ENCODE measurements at places on chromosomes 2 and 18.

- DNase-seq = no peak
Measured at GRCh38 chr18:3153107-3153704, 66.6 kb downstream of the MYOM1 start.

DNA sequence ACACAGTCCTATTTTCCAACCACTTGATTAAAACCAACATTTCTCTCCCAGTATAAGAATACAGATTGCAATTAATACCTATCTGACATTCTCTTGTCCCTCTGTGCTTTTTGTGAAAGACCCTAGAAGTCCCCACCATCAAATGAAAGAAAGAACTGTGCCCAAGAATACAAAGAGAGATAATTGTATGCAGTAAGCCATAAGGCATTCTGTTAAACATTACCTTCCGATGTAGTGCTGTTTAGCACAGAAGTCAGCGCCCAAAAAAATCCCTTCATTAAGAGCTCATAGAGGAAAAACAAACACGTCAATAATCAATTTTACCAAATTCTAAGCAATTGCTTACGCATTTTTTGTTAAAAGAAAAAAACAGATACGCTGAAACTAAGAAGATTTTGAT is 41.1 kb downstream of the ZNF516 start:
- no peak for DNase-seq

DNA sequence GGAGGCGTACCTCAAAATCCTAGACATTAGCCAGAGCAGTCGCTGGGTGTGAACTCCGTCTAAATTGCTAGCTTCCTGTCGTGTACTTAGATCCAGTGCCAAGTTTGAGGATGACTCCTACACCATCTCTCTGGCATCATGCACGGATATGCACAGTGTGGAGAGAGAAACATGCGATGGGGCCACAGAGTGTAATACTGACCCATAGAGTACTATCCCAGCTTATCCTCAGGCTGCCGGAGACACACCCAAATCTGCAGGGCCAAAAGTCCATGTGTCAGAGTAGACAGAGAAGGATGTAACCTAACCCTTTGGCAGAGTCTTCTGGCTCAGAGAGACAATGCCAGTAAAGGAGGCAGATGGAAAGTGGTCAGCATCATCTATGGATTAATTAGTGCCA is 84.2 kb downstream of the ARL4C start:
- DNase-seq = no peak

DNA sequence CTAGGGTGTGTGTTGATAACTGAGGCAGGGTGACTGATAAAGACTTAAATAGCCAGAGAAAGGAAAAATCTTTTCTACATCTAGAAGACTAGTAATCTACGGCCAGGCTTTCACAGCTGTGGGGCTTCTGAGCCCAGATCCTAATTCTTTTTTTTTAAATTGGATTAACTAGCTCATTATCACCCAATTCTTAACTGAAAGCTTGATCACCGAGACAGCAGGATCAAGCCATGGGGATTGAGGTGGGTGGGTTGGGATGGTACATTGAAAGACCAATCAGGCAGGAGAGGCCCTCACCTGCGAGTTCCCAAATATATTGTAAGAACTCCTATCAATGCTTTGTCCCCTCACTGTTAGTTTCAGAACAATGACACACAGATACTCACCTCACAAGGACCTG is 20.0 kb upstream of the NFE2L2 start:
- DNase-seq = no peak

DNA sequence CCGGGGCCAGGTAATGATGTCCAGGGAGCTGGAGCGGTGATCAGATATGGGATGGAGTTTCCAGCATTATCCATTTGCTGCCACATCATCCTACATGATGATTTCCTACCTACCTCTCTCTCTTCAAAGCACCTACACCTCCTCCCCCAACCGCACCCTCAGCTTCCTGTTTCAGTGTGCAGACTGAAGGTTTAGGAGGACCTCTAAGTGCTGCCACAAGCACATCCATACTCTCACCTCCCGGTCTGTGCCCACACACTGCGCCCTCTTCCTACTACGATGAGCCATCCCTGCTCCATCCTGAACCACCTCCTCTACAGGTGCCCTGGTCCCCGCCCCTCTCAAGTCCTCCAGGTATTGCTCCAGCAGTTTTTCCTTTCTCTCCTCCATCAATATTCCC is 123.7 kb downstream of the ALPK2 start:
- DNase-seq = no peak

DNA sequence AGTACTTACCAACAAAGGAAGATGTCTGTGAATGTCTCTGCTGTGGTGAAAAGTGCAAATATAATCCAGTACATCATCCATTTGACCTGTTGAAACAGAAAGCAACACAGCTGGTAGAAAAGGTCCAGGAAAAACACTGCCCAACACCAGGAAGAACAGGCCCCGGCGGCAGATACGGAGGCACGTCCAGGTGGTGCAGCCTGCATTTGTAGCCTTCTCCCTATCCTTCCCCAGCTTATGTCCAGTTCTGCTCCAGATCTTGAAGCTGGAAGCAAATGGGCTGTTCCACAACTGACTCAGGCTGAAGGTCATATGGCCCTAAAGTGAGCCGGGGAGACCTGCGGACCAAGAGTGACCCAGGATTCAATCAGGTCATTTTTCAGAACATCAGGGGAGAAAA is 64.7 kb downstream of the MRPL35 start:
- no peak for DNase-seq

- DNase-seq = no peak
Measured at GRCh38 chr18:53909668-53910067, 314.8 kb downstream of the MBD2 start.

- no peak for DNase-seq
Measured at GRCh38 chr18:4599312-4599711, 144.2 kb upstream of the DLGAP1 start.

GRCh38 chr2:12684471-12684936 is 32.2 kb upstream of the TRIB2 start:
- DNase-seq = no peak

- no peak for DNase-seq
Measured at GRCh38 chr2:129906139-129906860, 73.2 kb upstream of the RAB6C start.

GRCh38 chr2:12704378-12704777 is 12.4 kb upstream of the TRIB2 start:
- no peak for DNase-seq

DNA sequence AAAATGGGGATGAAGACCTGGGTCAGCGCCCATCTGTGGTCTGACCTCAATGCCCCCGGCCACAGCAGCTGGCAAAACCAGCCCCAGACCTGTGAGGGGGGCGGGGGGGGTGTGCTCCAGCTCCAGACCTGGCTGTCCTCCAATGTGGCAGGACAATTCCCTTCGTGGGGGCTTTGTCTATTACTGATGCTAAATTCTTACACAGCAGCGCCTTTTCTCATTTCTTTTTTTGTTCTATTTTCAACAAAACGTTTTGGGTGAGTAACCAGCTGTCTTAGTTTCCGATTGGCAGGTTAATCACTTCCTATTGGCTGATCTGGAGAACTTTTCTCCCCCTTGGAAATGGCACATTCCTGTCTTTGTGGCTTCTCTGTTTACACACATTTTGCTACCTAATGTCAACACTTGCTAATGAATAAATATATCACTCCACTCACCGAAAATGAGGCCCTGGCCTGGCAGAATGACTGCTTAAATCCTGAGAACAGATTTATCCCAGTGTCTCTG is 4.4 kb downstream of the SMAD7 start:
- no peak for DNase-seq

DNA sequence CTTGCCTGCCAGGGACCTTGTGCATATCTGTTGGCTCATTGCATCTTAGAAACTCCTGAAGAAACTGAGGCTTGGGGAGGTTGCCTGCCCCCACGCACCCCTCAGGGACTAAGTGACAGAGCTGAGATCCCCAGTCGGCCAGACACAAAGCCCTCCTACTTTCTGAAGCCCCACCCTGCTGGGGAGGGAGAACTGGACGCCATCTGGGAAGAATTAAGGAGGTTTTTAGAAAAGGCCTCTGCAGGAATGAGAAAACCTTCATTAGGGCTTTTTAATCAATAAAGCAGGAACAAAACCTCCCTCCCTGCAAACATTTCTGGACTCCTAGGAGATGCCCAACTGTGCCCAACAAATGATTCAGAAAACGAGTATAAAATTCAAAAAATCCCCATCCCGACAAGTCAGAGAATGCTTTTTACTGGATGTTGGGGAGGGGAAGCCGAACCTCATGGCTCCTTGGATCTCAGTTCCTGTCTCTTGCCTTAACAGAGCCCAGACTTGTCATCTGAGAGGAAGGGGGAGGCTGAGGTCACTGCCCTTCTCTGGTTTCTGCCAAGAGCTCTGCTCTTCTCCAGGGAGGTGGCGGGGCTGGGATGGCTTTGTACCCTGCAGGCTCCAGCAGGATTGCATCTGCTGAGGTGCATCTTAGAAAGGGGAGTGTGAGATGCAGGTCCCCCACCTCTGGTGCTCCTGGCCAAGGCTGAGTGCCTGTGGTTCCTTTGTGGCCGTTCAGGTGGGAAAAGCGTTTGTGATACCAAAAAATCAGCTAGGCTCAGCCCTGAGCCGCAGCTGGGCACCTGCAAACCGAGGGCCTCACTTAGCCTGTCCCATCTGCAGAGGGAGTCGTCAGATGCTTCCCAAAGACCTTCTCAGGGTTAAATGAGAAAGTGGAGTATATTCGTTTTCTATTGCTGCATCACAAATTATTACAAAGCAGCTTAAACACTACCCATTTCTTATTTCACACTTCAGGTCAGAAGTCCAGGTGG is 142.4 kb downstream of the ZFP36L2 start:
- DNase-seq = no peak

GRCh38 chr18:58201733-58202730 is 158.0 kb downstream of the NEDD4L start:
- no peak for DNase-seq

DNA sequence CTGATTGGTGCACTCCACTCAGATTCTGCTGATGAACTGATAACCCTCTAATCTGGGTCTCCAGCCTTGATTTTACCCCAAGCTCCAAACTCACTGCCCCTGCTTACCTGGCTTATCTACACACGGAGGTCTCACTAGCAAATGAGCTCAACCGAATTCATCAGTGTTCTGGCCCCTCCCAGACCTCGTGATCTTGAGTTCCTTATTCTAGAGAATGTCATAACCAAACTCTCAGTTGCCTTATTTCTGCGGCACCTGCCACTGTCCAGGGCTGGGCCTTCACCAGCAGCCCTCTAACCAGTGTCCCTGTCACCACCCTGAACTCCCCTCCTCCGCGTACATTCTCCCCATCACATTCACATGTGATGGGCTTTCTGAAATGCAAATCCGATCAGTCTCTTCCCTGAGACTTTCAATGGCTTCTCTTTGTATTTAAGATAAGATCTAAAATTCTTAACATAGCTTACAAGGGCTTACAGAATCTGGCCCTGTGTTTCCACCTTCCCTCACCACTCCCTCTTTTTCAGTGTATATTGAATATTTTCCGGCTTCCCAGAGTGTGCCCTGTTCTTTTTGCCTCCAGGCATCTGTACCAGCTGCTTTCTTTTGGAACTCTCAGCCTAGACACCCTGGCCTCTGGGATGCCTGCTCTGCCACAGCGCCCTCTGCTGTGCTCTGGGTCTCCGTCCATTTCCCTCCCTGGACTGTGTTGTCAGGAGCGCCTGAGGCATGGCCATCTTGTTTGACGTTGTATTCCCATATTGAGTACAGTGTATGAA is 31.1 kb downstream of the NAB1 start:
- no peak for DNase-seq

DNA sequence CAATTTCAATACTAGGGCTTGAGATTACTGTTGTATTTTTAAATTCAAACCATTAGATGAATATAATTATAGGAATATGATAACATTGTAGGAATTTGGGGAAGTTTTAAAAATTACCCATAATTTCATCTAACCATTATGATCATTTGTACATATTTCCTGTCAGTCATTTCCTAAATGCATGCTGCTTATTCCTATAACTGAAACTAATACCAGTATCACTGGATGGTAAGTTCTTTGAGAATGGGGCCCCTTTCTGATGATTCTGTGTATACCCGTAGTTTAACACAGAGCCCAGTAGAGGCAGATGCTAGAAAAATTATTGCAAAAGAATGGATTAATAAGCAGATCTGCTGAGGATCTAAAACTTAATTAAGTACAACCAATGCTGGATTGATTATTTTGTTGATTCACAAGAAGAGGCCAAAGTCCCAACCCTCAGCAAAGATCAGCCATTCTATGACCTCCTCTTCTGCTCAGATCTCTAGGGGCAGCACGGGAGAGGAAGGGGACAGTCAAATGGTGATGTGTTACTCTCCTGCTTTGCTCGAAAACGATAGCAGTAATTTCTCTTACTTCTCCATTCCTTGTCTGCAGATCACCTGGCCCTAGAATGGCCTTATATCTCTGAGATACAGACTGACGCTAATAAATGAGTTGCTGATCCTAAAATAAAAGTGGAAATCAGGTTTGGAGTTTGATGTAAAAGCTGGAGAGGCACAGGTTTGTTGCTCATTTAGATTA is 69.5 kb upstream of the PELI1 start:
- DNase-seq = no peak

DNA sequence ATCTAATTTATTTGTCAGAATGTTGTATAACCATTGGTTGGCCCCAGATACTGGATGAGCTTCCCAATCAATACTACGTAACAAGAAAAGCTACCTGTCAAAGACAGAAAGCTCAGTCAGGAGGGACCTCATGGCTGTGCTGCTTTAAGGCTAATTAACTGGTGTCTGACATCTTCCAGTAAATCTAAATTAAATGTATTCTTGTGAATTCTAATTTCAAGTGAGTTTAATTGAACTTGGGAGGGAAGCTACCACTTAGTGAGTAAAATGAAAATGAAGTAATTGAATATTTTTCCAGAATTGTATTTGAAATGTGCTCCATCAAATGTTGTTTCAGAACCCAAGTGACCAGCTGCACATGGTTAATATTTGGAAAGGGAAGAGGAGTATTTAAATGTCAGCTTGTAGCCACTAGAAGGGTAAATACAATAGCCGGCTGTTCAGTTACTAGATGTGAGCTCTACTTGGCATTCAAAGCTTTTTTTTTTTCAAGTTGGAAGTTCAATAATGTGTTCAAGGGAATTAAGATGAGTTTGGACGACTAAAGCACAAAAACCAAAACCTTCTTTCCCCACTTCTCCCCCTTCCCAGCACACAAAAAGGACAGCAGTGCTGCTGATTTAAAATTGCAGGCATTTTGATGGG is 62.0 kb downstream of the GPR39 start:
- no peak for DNase-seq

DNA sequence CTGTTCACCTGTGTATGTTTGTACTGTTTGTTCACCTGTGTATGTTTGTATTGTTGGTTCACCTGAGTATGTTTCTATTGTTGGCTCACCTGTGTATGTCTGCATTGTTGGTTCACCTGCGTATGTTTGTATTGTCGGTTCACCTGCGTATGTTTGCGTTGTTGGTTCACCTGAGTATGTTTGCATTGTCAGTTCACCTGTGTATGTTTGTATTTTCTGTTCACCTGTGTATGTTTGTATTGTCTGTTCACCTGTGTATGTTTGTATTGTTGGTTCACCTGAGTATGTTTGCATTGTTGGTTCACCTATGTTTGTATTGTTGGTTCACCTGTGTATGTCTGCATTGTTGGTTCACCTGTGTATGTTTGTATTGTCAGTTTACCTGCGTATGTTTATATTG is 14.6 kb downstream of the ADI1 start:
- no peak for DNase-seq
